ENCODE measurements at places on chromosomes 6 and 20.

DNA sequence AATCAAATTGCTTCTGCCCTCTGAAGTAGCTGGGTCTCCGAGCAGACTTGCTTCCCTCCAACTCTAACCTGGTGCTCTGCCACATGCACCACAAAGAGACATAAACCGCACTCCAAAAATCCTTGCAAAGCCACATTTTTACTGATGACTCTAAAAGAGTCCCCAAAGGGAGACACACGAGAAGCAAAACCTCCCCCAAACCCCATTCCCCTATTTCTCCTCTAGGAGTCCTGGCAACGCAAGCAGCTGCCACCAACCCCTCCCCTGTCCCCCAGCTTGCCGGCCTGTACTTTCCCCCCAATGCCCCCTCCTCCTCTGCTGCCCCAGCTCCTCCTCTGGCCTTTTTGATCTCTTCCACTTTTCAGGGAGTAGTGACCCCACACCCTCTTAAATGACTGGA lies 180.1 kb upstream of the ARID1B start:
- no peak for DNase-seq
- H3K4me1 ChIP-seq = no peaks in the 10 kb centered on the region
- no peak overlapping the region for H3K27ac ChIP-seq
- H3K27me3 ChIP-seq = no peaks in the 10 kb centered on the region
- no peaks in the 10 kb centered on the region for H3K36me3 ChIP-seq

DNA sequence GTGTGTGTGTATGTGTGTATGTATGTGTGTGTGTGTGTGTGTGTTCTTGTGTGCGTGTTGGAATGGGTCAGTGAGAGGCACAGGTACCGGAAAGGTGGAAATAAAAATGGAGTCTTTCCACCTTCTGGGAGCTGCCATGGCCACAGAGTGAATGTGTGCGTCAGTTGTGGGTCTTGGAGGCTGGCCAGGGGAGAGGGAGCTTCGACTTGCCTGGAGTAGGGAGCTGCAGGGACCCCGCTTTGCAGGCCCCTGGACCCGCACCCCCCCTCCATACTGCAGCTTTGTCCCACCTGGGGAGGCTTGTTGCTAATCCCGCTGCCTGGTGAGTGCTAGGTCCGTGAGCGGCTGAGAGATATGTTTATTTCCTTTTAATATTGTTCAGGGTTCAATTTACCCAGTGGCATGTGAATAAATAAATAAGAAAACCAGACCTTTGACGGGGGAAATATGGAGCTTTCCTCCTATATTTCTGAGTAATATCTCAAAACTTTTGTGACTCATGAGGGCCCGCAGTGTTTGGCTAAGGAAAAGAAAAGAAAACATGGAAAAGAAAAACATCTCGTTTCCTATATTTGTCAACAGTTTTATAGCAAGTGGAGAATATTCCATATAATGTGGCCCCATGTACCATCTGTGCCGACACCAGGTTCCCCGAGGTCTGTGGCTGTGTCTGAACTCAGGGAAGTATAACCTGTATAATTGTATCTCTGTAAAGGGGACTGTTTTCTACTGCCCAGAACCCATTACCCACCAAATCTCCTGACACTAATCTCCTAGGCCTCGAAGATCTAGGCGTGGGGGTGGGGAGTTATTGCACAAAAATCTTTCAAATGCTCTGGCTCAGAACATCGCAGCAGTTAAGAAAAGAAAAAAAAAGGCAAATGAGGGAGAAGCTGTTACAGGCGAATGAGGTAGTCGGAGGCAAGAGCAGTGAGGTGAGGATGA lies 24.6 kb upstream of the CCDC167 start:
- no peaks in the 10 kb centered on the region for H3K27me3 ChIP-seq
- no peak overlapping the region for H3K4me3 ChIP-seq
- no peak overlapping the region for H3K27ac ChIP-seq
- no peaks in the 10 kb centered on the region for H3K36me3 ChIP-seq
- no peak for DNase-seq

GRCh38 chr20:1689721-1690120 lies 32.1 kb upstream of the SIRPG start:
- H3K36me3 ChIP-seq = no peaks in the 10 kb centered on the region
- H3K4me1 ChIP-seq = no peaks in the 10 kb centered on the region
- H3K27me3 ChIP-seq = peaks cover 6% of the 10 kb centered on the region
- H3K4me3 ChIP-seq = no peak overlapping the region
- DNase-seq = no peak

DNA sequence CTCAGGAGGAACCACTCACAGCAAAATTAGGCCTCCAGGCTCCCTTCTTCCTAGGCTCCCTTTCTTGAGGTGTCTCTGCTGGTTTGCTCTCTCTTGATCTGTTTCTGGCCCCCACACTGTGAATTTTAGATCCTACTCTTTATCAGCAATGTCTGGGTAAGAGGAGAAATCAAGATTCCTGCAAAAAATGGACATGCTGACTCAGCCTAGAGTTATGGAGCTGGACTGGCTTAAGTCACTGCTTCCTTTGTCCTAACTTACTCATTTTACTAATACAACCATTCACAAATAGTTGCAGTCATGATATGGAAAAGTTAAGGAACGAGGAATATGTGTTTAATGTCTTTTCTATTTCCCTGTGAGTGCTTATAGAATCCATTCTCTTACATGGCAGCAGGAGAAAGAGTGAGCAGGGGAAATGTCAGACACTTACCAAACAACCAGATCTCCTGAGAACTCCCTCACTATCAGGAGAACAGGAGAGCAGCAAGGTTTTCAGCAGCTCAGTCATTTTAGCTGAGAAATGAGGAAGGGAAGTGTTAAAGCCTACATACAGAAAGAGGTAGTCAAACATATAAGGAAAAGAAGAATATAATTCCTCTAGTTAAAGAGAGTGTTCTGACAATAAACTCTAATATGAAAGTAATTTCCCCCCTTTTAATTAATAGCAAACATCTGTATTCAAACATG lies 160.8 kb downstream of the PDE7B start:
- no peaks in the 10 kb centered on the region for H3K36me3 ChIP-seq
- H3K4me3 ChIP-seq = no peak overlapping the region
- H3K27me3 ChIP-seq = no peaks in the 10 kb centered on the region
- no peak overlapping the region for H3K27ac ChIP-seq
- no peaks in the 10 kb centered on the region for H3K4me1 ChIP-seq

GRCh38 chr20:61257611-61258010 lies 5.5 kb downstream of the CDH4 start:
- no peaks in the 10 kb centered on the region for H3K36me3 ChIP-seq
- peaks cover 3% of the 10 kb centered on the region for H3K27me3 ChIP-seq
- no peak overlapping the region for H3K4me3 ChIP-seq
- H3K4me1 ChIP-seq = no peaks in the 10 kb centered on the region
- no peak for DNase-seq
- H3K27ac ChIP-seq = no peak overlapping the region

All from B cell (primary cell).